Stimulated activated CD4-positive, alpha-beta T cell treated with anti-CD3 and anti-CD28 coated beads, Interleukin-2, amount 100 ng/mL, for 4 hours (primary cell): ENCODE measurements at places on chromosomes 5 and 9.

- DNase-seq, result no peak
These were observed 68.8 kb downstream of the NPR3 start for GRCh38 chr5:32779754-32780415.

DNA sequence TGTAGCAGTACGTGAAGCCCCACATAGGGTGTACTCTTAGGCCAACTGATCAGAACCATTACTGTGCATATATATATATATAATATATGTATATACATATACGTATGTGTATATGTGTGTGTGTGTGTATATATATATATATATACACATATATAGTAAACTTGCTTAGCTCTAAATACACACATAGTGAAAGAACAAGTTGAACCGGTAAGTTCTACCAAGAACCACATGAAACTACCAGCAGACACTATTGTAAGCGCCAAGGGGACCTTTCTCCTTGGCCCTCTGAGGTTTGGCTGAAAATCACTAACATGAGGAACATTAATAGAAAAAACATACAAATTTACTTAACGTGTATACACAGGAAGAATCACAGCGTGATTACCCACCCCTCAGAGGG, 1.8 kb upstream of the TARS1 start:
- DNase-seq, result no peak

- DNase-seq, result no peak
These were observed 74.2 kb upstream of the ADCY2 start for GRCh38 chr5:7321724-7322123.

GRCh38 chr9:105118636-105119035, 125.8 kb upstream of the SLC44A1 start:
- no peak for DNase-seq

- no peak for DNase-seq
These were observed 40.8 kb downstream of the CSF2 start for GRCh38 chr5:132114150-132115121.

GRCh38 chr5:134714120-134714519, 24.2 kb upstream of the CAMLG start:
- no peak for DNase-seq

DNA sequence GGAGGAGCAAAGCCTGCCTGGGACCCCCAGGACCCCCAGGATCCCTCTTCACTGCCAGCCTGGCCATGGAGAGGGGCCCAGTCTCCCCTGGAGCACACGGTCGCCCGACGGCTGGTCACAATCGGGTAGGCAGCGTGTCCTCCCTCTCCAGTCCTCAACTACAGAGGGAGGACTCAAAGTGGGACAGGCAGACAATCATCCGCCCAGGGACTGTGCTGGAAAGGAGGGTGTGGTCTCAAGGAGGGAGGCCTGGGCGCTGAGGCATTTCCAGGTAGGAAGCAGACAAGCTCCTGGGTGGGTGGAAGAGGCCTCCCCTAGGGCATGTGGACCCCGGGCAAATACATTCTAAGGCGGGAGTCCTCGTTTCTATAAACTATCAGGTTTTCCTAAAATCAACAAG, 93.2 kb upstream of the ADAMTS2 start:
- no peak for DNase-seq

GRCh38 chr9:99749641-99750040, 72.0 kb upstream of the NR4A3 start:
- no peak for DNase-seq

GRCh38 chr9:81430727-81431126, 258.6 kb downstream of the TLE1 start:
- DNase-seq, result no peak

DNA sequence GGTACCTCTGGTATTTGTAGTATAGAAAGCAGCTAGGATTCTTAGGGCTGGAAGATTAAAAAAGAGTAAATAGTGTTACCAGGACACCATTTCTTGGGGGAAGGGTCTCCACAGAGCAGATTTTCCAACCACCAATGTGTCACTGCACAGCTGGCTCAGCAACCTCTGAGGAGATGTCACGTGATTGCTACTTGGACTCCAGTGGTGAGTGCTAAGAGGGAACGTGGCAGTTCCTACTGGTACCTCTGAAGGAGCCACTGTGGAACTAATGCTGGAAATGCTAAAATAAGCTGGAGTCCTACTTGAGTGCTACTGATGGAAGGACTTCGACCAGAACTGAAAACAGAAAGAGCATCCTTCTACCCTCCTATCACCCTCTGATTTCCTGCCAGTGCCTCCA, 36.1 kb upstream of the SPDL1 start:
- no peak for DNase-seq

GRCh38 chr5:150486402-150487198, 21.3 kb upstream of the NDST1 start:
- peak; percentile 16 for DNase-seq

- DNase-seq, result no peak
These were observed 21.7 kb upstream of the TENT2 start for GRCh38 chr5:79590396-79590999.
